ENCODE measurements at places on chromosomes 1 and 21.

GRCh38 chr1:205447457-205448341, 8.1 kb downstream of the BLACAT1 start:
- DNase-seq = no peak

DNA sequence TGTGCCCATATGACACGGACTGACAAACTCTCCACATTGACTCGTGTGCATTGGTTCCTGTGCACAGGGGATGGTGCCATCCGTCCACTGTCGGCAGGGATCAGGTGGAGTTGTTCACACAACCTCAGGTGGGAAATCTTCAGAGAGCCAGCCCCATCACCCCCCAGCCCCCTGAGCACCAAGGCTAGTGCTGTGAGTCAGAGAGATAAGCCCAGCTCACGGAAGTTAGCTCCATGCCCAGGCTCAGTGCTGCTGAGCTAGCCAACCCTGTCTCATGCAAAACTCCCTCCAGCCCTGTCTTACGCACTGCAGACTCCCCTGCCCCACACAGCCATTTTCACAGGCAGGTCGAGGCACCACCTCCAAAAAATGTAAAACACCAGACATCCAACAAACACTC, 139.0 kb upstream of the NGF start:
- no peak for DNase-seq

- DNase-seq = no peak
Observed at GRCh38 chr1:10751160-10751559, 45.3 kb downstream of the CASZ1 start.

- no peak for DNase-seq
Observed at GRCh38 chr1:214337511-214337910, 56.6 kb downstream of the SMYD2 start.

DNA sequence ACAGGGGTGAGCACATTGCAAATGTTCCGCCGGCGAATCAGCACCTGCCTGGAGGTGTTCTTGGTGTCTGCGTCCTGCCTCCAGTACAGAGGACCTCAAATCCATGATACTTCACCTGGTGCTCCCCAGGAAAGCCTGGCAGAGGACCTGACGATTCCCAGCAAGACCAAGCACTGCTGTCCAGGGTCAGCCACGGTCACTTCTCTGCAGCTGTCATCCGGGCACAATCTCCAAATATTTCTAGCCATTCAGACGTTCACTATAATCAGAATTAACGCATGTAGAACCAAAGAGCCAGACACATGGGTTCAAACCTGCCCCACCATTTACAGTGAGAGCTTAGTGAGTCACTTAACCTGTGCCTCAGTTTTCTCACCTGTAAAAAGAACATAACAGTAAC, 74.5 kb downstream of the CLIC6 start:
- DNase-seq = no peak

DNA sequence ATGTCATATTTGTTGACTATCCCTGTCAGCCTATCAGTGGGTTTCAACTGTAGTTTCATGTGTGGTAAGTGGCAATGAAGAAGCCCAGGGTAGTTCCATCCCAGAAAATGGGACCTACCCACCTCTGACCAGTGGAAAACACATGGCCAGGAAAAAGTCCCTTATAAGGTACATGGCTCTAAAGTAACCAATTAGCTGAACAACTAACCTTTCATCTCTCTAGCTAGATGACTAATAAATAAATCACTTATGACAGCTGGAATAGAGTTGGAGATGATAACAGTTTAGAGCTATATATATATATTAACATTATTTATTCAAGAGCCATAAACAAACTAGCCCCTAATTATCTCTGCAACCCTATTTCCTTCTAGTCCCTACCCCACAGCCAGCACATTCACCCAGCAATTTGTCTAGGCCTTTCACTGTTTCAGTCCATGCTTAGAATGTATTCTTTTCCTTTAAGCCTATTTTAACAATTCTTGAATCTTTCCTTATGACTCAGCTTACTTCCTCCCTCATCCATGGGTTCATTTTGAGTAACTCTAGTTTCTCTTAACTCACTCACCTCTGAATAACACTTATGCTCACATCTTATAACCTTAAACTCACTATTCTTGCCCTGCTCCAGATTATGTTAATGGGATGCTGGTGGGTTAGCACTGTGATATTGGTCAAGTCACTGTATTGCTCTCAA, 83.7 kb downstream of the TNFSF18 start:
- DNase-seq = no peak

GRCh38 chr1:58324558-58324957, 222.0 kb downstream of the OMA1 start:
- no peak for DNase-seq

GRCh38 chr1:225820522-225821120, 10.7 kb downstream of the EPHX1 start:
- DNase-seq = no peak

DNA sequence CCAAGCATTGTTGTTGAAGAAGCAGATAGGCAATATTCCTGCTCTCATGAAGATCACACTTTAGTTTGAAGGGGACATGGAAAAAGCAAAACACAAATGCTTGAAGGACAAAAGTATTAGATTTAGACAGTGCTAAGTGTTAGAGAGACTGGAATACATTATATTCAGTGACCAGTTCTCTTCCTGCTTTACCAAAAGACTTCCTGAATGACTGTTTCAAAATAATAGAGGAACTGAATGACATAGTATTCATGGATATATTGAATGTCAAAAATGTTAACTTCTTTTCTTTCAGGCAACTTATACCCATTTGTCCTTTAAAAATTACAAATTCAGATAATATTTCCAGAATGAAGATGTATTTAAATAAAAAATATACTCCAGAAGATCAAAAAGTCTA, 178.0 kb upstream of the IVNS1ABP start:
- DNase-seq = no peak

- no peak for DNase-seq
Observed at GRCh38 chr21:21096956-21097355, 98.7 kb downstream of the NCAM2 start.

DNA sequence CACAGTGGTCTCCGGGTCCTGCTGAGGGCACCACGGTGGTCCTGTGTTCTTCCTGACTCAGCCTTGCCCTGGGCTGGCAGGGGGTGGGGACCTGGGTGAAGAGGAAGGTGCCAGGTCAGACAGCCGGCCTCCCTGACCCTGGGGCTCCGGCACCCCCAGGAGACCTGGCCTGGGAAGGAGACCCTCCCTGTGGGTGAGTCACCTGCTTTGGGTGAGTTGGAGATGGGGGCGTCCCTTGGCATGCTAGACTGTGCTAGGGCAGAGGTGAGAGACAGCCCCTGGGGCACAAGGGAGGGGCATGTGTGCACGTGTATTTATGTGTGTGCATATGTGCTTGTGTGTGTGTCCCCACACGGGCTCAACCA, 23.4 kb downstream of the SPSB1 start:
- DNase-seq = no peak

DNA sequence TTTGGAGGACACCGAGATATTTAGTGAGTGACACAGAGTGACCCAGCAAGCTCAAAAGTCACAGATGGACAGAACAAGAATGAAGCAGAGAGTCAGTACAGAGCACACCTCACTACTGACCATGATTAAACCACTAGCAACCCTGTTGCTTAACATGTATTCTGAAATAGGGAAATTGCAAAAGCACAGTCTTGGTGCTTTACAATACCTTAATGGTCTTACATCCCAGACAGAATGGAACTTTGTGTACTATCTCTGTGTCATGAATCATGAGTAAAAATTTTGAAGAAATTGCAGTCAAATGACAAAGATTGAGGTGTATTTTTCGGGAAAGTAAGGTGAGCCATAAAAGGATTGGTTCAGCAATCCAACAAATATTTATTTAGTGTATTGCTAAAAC, 2.7 kb upstream of the SAMSN1 start:
- no peak for DNase-seq

- DNase-seq = no peak
Observed at GRCh38 chr1:117671781-117672501, 66.1 kb downstream of the TENT5C start.

All from progenitor cell of endocrine pancreas (in vitro differentiated cells).